ENCODE measurements at places on chromosomes 1 and 21. TPM values are rescaled to one million over a fixed set of nuclear protein-coding genes. Genes with fewer than 3 reads are reported as not detected.

The MMEL1 gene
- not detected for total RNA-seq

The ABCA4 gene
- 10.1 TPM for total RNA-seq

The GSTM3 gene
- total RNA-seq = 639 TPM

The TFF2 gene
- total RNA-seq = not detected

The FCMR gene
- not detected for total RNA-seq

The ACTN2 gene
- 0.35 TPM for total RNA-seq

The FLG2 gene
- 1.3 TPM for total RNA-seq

The FCRL6 gene
- 1.0 TPM for total RNA-seq

The HCN3 gene
- total RNA-seq = 3.2 TPM

The ASAP3 gene
- total RNA-seq = 40.6 TPM

The LCE3D gene
- not detected for total RNA-seq

The TMEM125 gene
- 0.13 TPM for total RNA-seq

The MAP1LC3C gene
- 0.92 TPM for total RNA-seq

The CHI3L2 gene
- total RNA-seq = 0.41 TPM

The SERPINC1 gene
- total RNA-seq = 0.32 TPM
